ENCODE measurements at places on chromosomes 3 and 15.

DNA sequence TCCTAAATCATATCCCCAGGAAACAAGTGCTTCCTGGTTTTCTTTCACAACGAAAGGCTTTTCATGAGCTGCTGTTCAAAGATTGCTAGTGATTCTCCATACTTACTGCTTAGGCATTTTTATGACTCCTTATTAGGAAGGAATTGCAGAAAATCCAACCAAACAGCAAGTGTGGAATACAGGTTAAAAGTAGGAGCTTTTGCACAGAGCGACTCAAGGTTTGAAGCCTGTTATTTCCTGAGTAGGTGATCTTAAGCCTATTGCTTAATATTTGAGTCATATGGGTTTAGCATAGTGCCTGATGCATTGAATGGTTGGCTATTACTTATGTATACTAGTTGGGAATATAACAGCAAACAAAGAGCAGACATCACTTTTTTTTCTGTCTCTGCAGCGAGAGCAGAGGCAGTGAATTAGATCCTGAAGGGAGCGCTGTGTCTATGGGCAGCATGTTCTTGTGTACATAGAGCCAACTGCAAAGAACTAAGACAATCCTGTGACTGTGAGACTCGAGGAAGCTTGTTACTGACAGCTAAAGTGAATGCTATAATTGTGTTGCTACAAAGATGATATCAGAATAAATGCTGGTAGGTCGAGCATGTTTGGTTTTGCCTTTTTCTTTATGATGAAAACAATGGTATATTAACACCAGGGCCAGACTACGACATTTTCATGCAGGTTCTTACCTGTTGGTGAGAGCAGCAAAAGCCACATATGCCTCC, 6.3 kb downstream of the TM4SF1 start:
- DNase-seq, result peak; percentile 39

GRCh38 chr3:15355086-15355485, 22.7 kb upstream of the SH3BP5 start:
- DNase-seq, result no peak

GRCh38 chr3:41882956-41883355, 78.9 kb downstream of the ULK4 start:
- no peak for DNase-seq

DNA sequence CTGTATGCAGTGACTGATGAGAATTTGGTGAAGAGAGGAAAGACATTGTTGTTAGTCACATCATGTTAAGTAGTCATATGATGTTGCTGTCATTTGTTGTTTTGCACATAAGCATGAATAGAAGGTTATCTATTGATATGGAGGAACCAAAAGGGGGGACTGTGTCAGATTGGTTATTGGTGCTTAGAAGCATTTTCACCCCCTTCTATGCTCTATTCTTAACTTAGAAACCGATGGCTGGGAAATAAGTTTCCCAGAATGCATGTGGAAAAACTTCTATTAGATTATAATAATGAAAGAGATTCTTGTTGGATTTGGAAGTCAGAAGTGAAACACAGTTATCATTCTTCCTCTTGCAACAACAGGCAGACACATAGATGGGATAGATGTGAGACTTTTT, 33.2 kb upstream of the CADM2 start:
- no peak for DNase-seq

- DNase-seq, result no peak
These were observed 58.7 kb downstream of the TPRA1 start for GRCh38 chr3:127531821-127532220.

DNA sequence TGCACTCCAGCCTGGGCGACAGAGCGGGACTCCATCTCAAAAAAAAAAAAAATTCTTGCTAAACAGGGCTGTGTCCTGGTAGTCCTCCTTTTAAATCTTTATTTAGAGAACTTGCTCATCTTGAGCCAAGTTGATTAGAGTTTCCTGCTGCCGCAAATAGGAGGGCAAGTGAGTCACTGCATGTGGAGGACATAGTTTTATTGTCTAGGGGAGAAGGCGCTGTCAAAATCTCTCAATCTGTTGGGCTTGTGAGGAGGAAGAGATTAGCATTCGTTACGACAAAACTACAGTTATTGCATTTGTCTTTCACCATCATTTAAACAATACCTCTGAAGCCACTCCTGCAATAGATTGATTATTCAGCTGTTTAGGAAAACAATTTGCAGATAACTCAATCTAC, 11.5 kb downstream of the MUC4 start:
- no peak for DNase-seq

DNA sequence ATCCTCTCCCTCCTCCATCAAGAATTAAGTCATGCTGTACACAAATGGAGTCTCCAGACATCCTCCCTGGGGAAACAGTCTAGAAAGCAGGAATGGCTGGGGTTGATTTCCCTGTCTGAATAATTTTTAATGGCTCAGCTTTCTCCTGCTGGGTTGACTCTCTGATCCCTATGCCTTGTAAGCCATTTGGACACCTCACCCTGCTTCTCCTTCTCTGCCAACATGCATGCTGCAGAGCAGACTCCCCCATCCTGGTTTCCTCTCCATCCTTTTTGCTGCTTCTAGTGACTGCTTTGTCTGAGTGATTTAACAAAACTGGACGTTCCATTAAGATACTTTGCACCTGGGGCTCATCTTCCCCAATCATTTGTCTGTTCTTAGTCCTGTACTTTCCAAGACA, 22.2 kb downstream of the SV2B start:
- DNase-seq, result no peak

All from NCI-H2081 treated with DMSO at 0.1 percent for 48 hours (cell line).